ENCODE measurements at places on chromosomes 2 and 18.

DNA sequence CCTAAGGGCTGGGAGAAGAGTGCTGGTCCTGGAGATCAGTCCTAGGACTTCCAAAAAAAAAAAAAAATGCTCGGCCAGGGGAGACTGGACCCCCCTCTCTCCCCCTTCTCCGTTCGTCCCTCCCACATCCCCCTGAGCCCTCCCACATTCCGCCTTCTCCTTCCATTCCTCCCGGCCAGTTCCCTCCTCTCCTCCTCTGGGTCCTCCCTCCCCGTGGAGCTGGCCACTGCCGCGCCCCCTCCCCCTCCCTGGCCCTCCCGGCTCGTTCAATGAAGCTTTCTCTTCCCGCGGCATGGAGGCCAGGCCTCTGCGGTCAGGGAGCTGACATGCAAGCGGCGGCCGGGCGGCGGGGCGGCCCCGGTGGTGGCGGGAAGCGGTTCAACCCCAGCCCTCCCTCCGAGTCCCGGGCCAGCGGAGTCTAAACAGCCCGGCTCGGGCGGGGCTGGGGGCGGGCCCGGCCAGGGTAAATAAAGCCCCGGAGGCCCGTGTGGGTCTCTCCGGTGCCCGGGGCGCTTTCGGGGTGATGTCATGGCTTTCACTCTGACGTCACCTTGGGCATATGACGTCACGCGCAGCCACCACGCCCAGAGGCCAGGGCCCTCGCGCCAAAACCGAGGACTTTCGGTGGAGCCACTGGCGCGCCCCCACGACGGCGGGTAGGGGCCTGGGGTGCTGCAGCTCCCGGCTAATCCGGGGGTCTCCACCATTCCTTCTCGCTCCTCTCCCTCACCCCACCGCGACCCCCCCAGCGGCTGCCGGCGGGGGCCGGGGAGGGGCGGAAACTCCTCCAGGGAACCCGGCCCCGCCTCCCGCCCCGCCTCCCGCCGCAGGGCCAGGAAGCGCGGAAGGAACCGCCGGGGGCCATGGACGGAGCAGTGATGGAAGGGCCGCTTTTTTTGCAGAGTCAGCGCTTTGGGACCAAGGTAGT, at the start of the genes DOK1 and LOXL3:
TSS of gene DOK1 (plus strand) at position 829 of the 928 bp plus-strand sequence. CDS start at position 864, 35 bp downstream.
TSS of gene LOXL3 (minus strand) at position 51 of the 928 bp plus-strand sequence. CDS start 1,308 bp downstream, outside the sequence.
- peak; percentile 49 for DNase-seq

DNA sequence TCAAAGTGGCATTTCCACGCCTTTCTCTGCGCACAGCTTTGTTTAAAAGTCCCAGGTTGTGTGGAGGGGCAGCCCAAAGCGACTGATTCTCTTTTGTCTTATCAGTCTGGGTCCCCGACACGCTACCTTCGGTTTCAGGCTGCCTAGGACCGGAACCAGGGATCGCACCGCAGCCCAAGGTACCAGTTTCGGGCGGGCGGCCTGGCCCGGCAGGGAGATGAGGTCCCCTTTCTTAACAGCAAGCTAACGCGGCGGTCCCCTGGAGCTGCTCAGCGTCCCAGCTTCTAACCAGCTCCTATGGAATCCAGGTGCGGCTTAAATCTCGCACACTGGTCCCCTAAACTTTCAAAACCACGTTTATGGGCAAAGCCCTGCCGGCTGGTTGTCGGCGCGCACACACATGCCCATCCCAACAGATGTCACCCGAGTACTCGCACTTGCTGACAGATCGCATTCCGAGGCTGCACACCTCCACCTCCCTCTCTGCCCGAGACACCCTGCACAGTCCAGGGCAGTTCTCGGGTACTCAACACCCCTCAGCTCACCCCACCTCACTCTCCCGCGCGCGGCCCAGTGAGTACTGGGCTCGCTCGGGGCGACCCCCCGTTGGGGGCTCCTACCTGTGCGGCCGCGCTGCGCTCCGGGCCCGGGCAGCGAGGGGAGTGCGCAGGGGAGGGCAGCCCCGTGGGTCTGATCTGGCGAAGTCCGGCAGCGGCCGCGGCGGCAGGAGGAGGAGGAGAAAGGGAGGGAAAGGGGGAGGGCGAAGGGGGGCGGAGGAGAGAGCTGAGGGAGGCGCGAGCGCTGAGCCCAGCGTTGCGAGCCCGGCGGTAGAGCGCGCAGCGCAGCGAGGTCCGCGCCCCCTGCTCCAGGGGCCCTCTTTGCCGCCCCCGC, at the start of gene EFEMP1:
TSS of gene EFEMP1 (minus strand) at position 692 of the 891 bp plus-strand sequence. CDS start 1,342 bp downstream, outside the sequence.
- no peak for DNase-seq

GRCh38 chr2:196233805-196234475, 62.6 kb upstream of the STK17B start:
- no peak for DNase-seq

- no peak for DNase-seq
Observed at GRCh38 chr2:16123421-16123820, 183.1 kb downstream of the MYCN start.

DNA sequence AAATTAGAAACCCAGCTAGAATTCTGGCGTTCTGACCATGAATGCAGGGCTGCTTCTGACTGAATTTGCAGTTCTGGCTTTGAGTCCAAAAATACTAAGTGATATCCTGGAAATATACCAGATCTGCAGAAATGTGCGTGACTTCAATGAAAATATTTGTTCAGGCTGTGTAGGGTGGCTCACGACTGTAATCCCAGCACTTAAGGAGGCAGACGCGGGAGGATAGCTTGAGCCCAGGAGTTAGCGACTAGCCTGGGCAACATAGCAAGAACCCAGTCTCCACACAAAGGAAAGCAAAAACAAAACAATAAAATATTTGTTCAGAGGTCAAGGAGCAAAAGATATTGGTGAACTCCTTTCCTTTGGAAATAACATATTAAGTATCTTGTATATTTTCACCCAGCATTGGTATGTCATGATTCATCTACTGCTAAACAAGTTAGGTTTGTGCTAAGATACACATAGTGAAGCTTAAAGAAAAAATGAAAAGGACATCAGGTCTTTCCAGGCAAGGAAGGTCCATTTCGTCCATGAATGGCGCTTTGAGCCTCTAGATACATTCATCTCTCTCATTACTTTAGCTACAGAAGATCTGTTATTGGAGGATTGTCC, 239.2 kb downstream of the CMPK2 start:
- no peak for DNase-seq

DNA sequence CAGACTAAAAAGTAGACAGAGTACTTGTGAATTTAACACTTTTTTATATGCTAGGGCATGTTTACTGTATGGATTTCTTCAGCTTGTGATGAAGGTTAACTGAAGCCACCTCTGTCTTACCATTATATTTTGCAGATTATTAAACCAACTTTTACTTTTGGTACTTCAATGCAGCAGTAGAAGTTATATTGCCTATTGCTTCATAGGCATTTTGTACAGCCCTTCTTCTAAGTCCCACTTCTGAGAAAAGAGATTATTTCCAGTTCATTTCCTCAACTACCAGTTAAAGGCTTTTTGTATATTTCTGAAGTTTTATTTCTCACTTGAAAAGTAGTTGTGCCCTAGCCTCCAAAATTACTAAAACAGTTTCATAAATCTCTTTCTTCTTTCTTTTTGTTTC, 256.4 kb upstream of the FBXO11 start:
- DNase-seq: no peak
